ENCODE measurements at places on chromosomes 7 and 10.

DNA sequence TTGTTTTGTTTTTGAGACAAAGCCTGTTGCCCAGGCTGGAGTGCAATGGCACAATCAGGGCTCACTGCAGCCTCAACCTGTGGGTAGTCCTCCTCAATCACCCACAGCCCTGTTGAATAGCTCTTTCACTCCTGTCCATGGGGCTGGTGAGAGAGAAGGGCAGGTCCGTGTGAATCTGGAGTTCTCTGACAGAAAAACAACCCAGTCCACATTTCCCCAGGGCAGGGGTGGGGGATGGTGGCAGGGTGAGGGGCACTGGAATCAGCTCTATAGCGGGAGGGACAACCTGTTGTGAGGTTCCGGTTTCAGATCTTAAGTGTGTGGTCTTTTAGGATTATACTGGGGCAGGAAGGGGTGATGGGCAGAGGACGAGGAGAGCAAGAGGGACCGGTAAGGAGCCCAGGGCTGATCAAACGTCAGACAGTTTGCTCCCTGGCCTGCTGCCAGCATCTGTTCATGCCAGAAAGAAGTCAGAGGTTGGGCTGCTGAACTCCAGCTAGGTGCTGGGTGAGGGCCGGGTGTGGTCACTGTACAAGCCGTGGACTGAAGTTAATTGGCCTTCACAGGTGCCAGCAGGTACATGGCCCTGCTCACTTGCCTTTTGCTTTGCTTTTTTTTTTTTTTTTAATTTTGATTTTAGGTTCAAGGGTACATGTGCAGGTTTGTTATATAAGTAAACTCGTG is 33.2 kb upstream of the MKRN1 start:
- no peak for DNase-seq

GRCh38 chr10:70492786-70493659 is 14.5 kb downstream of the PALD1 start:
- DNase-seq: no peak

DNA sequence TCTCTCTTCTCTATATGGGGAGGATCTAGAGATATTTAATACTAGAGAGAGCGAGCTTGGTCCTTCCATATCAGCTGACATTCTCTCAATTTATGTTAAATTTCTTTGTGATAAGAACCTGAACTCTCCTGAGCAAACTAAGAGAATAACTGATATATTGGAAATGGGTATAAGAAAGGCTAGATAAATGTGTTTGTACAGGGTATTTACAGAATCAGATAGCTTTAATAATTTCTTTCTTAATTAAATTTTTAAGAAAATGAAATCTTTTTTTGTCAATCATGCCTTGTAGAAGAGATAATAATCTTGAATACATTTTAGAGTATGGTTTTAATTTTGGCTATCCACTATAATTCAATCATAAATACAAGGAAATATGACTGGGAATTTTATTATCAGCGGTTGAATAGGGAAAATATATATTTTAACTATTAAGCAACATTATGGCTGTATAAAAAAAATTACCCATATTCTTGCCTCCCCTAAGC is 58.7 kb downstream of the ANKIB1 start:
- no peak for DNase-seq

- no peak for DNase-seq
Observed at GRCh38 chr7:66356277-66356721, 151.2 kb downstream of the TPST1 start.

DNA sequence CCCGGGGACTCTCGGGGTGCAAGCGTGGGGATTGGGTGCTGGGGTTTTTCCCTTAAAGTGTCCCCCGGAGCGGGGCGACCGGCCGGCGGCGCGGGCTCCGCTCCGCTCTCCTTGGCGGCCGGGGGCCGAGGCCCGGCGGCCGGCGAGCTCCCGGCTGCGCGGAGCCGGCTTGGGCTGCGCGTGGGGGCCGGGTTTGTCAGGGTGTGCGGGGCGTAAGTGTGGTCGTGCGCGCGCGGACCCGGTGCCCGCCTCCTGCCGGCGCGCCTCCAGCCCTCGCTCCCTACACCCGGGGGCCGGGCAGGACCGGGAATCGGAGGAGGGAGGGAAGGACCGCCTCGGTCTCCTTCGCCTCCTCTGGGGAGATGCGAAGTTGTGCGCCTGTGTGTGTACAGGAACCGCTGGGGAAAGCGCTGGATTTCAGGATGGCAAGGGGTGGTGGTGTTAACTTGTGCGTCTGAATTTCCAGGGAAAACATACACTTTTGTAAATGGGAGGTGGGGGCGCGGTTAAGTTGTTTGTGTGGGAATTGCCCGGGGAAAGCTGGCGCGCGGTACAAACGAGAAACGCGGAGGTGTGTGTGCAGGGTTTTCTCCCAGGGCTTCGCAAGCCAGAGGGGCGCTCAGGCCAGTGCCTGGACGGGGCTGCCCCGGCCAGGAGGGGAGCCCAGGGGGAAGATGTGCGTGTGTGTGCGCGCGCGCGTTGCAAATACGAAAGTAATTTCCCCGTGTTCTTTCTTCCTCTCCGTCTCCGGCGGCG is 737 bp downstream of the ZMIZ1 start:
- no peak for DNase-seq

DNA sequence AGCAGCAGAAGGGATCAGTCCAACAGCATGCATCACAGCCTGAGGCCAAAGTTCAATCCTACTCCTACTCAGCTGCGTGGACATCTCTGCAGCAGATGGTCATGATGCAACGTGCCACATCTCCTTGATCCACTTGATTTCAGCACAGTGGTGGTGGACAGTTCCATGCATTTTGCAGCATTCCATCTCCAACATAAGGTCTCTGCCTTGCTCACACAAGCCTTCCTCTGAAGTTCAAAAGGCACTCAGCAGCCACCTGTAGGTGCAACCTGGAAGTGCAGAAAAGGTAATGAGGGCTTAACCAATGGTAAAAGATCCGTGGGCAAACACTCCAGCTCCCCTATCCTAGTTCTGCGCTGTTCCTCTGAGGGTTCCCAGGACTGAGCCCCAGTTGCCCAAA is 57.5 kb upstream of the CHCHD3 start:
- DNase-seq: no peak

- no peak for DNase-seq
Observed at GRCh38 chr7:55065079-55065478, 46.3 kb downstream of the EGFR start.

GRCh38 chr10:103552856-103553742 is 59.6 kb downstream of the NEURL1 start:
- no peak for DNase-seq

DNA sequence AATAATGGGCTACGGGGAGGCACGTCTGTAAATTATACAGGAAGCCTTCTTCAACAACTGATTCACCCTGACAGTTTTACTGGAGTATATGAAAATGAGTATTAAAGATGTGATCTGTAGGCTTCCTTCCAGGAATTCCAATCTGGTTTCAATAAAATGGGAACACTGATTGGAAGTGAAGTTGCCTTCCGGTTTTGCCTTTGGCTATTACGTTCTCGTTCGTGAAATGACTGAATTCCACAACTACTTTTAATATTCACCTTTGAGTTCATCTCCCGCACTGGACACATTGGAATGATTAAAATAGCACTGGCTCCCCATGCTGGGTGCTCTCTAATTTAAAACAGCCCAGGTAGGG is 350.1 kb upstream of the MKI67 start:
- no peak for DNase-seq

GRCh38 chr7:362402-363096 is 72.6 kb downstream of the FOXL3 start:
- no peak for DNase-seq

- DNase-seq: no peak
Observed at GRCh38 chr7:108270385-108271015, 140.3 kb upstream of the LAMB4 start.

DNA sequence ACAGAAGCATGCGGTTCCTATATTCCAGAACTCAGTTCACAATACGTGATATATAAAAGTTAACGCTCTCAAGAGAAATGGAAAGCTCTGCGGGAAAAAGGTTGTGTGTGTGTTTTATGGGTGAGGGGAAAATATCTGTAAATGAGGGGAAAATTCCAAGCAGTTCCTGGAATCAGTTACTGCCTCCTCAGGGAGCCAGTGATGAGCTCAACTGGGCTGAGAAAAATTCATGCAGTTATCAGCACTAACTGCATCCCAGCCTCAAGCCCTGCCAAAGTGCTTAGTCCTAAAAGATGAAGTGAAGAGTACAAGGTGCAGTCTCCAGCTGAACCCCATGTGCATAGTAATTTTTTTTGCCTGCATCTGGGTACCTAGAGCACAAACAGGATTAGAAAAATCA is 191.9 kb downstream of the CDK14 start:
- DNase-seq: no peak

DNA sequence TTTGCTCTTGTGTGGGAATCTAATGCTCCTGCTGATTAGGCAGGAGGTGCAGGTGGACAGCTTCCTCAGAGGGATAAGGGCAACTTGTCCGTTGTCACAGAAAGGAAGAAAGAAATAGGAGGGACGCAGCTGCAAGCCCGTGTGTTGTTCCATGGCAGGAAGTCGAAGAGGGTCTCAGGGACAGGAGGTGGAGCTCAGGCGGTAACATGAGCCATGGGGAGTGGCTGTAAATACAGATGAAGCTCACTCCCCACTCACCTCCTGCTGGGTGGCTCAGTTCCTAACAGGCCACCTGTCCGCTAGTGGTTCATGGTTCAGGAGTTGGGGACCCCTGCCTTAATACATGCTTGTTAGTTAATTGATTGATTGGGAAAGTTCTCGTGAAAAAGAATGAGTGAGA is 101.7 kb upstream of the SFMBT2 start:
- DNase-seq: no peak

DNA sequence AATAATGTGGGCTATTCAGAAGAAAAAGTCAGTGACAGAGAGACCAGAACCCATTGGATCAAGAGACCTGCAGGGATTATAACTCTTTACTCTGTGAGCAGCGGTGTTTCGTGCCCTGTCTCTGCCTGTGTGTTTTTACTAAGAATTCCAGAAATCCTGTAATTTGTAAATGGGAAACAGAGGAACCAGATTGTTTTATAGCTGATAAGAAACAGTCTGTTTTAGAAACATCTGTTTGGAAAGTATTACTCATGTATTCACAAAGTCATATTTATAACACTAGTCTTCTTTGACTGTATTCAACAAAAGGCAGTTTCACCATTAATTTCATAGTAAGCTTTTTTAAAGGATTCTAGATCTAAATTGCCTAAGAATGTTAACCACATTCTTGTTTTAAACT is 30.0 kb upstream of the VDAC2 start:
- no peak for DNase-seq

DNA sequence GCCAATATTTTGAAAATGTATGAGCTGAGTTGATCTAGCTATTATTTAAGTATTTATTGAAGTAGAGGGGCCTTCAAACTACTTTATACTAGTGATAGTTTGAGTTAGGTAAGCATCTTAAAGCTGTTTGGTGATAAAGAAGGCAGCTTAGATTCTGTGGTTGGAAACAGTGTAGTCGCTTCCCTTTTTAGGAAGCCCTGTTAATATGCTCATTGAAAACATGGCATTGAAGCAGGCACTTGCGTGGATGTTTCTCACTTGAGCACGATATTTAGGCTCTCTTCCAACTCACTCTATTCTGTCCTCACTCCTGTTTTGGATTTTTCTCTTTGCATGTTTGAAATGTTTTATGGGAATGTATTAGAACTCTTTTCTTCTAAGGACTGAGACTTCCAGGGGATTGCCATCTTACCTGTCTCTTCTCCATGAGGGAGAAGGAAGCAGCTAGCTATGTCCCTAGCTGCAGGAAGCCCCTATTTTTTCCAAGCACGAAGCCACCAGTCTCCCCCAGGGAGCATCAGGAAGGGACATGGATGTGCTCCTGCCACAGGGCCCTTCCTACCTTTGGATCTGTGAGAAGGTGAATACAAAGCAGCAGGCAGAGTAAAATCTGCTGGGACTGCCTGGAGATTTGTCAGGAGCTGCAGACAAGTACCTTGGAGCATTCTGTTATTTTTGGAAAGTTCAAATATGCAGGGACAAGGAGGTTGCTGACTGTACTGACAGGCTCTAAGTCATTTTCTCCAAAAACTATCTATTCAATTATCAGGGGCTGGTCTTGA is 22.0 kb upstream of the BMPR1A start:
- DNase-seq: no peak

GRCh38 chr10:788796-789748 is 99.6 kb upstream of the DIP2C start:
- DNase-seq: no peak

GRCh38 chr10:102633287-102633686 is 11.0 kb upstream of the TRIM8 start:
- DNase-seq: no peak

- no peak for DNase-seq
Observed at GRCh38 chr7:66326501-66327215, 121.5 kb downstream of the TPST1 start.

- no peak for DNase-seq
Observed at GRCh38 chr7:36021367-36021766, 131.7 kb upstream of the EEPD1 start.

GRCh38 chr7:84324136-84324630 is 129.6 kb upstream of the SEMA3A start:
- no peak for DNase-seq

DNA sequence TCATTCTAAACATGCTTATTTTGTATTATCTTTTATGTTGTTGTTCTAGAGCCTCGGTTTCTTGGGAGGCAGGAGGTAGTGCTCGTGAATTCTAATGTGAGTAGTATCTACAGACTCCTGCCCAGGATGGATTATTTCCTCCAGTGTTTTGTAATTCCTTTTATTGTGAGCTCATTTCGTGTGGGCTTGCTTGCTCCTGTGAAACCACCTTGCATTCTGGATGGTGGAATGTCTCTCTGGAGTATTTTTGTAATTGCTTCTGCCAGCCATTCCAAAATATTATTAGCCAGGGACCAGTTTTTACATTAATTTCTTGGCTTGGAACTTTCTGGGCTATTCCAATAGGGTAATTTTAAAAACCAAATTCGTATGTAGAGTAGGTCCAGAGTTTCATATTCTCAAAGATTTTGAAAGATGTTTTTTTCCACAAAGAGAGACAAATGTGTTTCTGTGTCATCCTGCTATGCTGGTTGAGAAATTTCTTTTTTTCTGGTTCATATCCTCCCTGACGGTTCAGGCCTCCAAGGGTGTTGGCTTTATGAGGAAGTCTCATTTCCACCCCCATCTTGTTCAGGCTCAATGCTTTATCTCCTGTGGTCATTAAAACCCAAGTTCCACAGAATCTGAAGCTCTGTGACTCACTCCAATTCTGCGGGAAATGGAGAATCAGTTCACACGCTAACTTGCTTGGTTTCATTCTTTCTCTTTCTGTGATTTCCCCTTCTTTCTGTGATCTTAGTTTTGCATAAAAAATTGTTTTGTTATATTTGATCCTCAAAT is 41.7 kb upstream of the CALD1 start:
- no peak for DNase-seq

DNA sequence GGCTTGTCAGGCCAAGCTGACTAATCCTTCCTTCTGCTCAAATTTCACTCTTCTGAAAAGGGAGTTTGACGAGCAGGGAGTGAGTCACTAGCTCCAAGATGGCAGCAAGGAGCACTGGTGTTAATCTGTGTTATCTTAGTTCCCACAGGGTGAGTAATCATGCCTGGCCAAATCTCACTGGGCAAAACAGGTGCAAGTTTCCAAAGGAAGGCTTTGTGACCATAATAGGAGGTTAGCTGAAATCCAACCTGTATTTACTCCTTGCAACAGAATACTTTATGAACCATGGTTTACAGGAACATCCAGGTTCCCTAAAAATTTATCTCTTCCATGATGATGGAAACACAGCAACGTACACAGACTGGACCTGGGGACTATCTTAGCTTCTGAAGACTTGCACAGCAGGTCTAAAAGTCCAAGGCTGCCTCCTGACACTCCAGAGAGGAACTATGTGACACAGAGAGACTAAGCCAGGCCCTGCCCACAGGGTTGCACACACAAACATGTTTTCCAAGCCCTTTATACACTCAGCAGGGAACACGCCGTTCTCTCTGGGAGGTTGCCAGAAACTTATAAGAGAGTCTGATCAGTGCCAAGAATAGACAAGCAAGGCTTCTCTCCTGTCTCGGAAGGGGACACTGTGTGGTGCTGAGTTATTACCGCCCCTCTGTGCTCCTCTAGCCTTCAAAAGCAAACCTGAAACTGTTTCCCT is 46.3 kb downstream of the PDK4 start:
- DNase-seq: no peak

Measured in stimulated activated CD8-positive, alpha-beta memory T cell treated with anti-CD3 and anti-CD28 coated beads, Interleukin-2, amount 100 ng/mL, for 1 hour (primary cell).